ENCODE measurements at places on chromosomes 7 and 10.
A peak's percentile ranks its signal among the peaks of the same experiment; 100 is the strongest.

DNA sequence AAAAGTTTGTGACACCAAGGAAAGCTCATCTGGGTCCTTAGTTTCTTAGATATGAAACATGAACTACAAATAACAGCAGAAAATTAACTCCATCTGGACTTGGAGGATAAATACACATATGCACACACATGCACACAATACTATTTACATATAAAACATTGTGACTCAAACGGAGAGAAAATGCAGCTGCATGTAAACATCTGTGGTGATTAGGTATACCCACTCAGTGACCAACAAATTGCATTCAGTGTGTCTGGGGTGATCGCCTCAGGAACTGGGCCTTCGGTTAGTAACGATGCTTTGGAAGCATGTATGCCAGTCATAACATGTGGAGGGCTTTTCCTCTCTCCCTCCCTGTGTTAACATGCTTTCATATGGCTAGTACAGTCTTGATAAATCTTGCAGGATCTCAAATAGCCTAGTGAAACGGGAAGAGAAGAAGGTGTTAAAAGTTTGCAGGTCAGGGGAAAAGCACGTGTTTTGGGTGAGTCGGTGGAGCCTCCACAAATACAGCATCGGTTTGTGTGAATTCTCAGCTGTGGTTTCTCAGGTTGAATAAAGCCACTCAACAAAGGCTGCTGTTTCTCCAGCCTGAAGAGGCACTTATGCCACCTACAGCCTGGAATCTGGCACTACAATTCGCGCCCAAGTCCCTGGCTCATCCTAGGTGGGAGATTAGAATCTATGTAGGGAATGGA, 8.7 kb upstream of the GLRX3 start:
- no peak for DNase-seq

- DNase-seq: no peak
Measured at GRCh38 chr10:89238956-89239644, 12.5 kb downstream of the LIPA start.

DNA sequence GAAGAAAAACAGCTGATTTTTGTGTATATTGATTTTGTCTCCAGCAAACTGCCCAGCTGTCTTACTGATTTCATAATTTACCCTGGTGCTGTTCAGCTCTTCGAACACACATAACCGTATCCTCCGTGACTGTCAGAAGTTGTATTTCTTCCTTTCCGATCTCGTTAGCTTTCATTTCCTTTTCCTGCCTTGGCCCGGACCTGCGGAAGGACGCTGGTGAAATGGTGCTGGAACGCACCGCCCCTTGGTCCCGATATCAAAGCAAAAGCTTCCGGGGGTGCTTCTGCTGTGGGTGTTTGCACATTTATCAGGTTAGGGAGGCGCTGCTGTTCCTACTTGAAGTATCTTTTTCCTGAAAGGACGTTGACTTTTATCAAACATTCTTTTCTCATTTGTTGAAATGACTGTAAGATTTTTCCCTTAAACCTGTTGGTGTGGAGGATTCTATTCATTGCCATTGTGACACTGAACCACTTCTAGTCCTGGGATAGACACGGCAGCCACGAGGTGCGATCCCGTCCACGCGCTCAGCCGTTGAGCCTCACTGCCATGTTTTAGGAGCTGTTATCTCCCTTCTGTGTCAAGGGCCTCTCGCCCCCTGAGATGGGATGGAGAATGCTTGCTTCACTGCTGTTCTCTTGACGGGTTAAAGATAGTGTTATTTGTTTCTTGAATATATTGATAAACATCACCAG, 72.6 kb downstream of the FOXL3 start:
- no peak for DNase-seq

GRCh38 chr7:25308906-25309705, 80.8 kb upstream of the NPVF start:
- DNase-seq: no peak

GRCh38 chr7:70017357-70017756, 419.1 kb downstream of the AUTS2 start:
- DNase-seq: no peak

DNA sequence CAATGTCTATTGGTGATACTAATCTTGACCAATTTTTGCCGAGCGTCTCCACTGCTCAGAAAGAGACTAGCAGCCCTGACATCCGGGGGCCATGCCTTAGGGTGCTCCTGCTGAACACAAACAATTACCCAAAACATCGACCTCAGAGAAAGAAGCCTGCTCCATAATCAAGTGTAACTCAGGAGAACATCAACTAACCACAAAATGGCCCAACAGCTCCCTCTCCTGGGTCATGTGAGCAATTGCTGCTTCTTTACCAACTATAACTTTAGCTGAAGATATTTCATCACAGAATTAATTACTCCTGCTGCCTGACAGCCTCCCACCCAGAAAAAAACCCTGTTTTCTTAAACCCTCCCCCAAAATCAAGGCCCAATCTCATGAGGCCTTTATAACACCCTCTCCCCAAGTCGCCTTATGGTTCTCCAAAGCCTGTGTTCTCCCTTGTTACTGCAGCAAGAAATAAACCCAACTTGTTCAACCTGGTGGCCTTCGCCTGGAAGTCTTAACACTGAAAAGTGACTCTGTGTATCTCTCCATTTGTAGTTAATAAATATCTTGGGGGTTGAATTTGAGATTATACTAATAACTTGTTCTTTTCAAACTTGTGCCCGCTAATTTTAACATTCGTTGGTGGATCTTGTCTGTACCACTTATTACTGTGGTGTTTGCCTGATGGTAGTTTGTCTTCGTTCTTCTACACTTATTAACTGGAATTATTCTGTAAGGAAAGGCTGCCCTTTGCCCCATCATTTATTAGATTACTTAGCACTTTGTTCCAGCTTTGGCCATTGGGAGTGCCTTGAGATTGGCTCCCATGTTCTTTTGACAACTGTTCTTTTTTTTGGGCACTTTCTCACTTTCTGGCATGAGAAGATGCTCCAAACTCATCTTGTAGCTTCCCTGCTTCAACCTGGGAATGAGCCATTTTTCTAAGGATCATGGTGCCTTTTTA, 21.2 kb upstream of the RAMP3 start:
- peak; percentile 56 for DNase-seq

- no peak for DNase-seq
Measured at GRCh38 chr7:98974906-98975816, 96.8 kb downstream of the TRRAP start.

- DNase-seq: no peak
Measured at GRCh38 chr10:133160826-133161471, 930 bp downstream of the KNDC1 start.

DNA sequence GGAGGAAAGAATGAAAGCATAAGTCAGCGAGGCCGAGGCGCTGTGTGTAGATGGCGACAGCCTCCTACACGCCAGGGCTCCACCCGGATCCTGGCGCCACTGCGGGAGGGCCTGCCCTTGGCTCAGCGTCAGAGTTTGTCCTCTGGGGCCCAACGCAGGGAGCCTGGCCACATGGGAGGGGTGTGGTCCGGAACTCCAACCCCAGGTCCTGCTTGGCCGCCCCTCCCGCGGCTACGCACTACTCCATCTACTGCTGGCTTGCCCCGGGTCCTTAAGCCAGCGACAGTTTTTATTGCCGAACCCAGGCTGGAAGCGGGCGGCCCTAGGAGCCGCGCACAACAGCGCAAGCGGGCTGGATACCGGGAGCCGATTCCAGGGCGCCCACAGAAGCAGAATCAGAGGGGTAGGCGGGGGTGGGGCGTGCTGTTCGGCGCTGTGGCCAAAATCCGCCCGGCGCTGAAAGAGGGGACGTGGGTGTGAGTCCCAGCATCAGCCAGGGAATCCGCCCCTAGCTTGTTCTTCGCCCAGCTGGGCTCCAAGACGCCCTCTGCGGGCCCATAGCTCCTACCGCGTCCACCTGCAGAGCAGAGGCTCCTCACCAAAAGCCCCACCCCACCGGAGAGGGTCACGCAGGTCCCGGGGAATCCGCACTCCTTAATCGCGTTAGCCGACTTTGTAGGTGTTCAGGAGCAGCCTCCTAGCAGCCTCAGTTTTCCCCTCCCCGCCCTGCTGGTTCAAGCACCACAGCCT, 4.5 kb downstream of the KAZALD1 start:
- DNase-seq: no peak

DNA sequence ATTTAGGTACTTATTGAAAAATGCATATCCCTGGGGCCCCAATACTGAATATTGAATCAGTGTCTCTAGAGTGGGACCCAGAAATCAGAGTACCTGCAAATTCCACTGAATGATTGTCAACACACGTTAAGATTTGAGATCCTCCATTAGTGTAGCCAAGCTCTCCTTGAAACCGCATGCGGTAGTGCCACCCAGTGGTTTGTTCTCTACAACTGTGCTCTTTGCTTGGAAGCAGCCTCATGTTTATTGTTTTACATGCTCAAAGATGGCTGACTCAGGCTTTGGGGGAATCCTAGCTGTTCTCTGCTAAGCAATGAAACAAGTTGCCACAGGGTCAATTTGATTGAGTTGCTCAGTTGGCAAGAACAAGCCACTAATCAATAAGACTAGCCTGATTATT, 340.2 kb upstream of the CELF2 start:
- peak; percentile 11 for DNase-seq

DNA sequence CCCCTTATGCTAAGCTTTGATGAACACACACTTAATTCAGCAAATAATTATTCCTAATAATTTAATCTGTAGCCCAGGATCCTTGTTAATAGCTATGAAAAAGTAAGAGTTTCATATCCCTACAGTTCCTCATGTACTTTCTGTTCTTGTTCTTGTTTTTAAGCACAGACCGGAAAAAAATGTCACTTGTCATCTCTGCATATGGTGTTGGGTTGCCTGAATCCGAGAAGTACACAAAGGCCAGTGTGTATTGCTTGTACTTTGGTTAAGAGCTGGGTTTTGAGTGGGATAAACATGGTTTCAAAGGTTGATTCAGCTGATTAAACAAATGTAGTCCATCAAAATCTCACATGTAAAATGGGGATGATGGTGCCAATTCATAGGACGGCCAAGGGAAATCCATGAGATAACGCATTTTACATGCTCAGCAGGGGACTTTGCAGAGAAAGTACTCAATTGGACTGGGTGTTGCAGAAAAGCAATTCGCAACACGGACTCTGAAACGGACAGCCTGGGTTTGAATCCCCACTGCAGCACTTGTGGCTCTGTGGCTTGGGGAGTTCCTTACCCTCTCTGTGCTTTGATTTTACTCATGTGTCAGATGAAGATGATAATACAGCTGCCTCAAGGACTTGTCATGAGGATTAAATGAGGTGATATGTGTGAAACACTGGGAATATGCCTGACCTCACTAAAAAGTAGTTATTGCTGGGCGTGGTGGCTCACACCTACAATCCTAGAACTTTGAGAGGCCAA, 71.7 kb downstream of the MAP3K8 start:
- DNase-seq: no peak

GRCh38 chr7:130566168-130566897, 74.4 kb downstream of the MEST start:
- no peak for DNase-seq

DNA sequence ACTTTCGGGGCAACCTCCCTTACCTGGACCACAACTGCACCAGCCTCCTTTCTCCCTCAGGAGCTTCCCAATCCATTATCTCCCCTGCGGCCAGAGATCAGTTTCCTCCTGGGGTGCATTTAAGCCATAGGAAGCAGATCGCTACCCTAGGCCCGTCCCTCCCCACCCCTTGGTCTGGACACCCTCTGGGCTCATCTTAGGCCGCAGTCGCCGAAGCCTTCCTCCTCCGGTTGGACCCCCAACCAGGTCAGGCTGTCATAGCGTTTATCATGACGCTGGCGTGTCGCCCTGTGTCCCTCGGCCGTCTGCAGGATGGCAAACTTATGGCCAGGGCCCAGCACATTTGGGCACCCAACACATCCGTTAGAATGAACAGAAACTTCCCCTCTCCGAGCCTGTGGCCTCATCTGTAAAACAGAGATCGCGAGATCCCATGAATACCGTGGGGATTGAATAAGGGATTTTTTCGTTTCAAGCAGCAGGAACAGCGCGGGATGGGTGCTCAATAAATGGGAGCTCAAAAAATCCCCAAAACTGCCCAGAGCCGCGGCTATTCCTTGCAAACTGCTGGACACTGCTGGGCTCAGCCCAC, 669 bp upstream of the AP5Z1 start:
- DNase-seq: no peak

DNA sequence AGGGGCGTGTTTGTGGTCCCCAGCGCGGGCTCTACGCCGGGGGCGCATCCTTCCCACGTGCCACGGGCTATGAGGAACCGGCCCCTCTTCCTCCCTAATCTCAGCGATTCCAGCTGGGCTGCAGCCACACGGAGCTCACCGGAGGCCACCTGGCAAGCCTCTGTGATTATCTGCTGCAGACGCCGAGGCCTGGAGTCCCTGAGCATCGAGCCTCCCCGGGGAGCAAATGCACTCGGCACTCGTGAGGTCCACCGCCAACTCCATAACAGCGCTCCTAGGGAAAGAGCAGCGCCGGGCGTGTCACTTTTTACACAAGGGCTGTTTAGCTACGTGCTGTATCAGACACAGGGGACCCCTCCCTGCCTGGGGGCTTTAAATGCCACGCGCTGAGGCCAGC, 101.2 kb downstream of the DYNC2I1 start:
- DNase-seq: no peak

GRCh38 chr7:41788556-41788955, 85.7 kb upstream of the INHBA start:
- no peak for DNase-seq

DNA sequence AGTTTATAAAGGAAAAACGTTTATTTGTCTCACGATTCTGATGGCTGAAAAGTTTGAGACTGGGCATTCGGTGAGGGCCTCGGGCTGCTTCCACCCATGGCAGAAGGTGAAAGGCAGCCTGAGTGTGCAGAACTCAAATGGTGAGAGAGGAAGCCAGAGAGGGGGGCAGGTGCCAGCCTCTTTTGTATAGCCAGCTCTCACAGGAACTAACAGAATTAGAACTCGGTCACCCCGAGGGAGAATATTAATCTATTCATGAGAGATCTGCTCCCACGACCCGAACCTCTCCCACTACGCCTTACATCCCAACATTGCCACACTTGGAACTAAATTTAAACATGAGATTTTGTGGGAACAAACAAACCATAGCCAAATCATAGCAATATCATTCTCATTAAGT, 112.6 kb downstream of the ZPBP start:
- no peak for DNase-seq

- no peak for DNase-seq
Measured at GRCh38 chr7:596071-596818, 76.6 kb upstream of the PDGFA start.

GRCh38 chr10:14220026-14220425, 110.7 kb downstream of the FRMD4A start:
- no peak for DNase-seq

DNA sequence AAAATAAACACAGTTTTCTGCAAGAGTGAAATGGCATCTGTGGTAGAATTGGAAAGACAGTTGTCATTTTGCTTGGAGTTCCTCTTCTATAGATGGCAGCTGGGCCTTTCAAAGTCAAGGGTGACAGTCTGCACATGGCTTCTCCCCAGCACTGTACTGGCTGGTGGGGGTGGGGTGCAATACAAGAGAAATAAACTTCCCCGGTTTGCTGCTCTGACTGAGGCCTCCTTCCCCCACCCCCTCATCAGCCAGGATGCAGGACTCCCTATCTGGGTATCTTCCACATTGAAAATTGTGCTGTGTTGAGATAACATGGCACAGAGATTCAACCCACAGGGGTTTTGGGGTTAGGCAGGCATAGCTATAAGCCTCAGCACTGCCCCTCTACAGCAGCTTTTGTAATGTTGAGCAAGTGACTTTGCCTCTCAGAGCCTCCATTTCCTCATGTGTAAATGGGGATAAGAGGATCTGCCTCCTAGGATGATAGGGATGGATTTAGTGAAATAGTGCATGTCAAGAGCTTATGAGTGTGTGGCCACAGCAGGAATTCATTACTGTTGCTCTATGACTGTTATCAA, 85.8 kb upstream of the WDR11 start:
- DNase-seq: no peak

- no peak for DNase-seq
Measured at GRCh38 chr7:29287366-29287765, 92.8 kb downstream of the CHN2 start.

GRCh38 chr10:130739016-130739756, 572.3 kb downstream of the TCERG1L start:
- DNase-seq: no peak

Data from NCI-H2081 treated with DMSO at 0.1 percent for 48 hours (cell line).